ENCODE measurements at places on chromosomes 11 and 22. TPM values are rescaled to one million over a fixed set of nuclear protein-coding genes. Genes with fewer than 3 reads are reported as not detected.

Gene TTC36
- polyA plus RNA-seq: 4.3 TPM

Gene MMP7
- not detected for polyA plus RNA-seq

Gene PRDM10
- polyA plus RNA-seq: 15.3 TPM

Gene OR51B2
- not detected for polyA plus RNA-seq

Gene RAB1B
- 27.2 TPM for polyA plus RNA-seq

Gene LSP1
- polyA plus RNA-seq: not detected

Gene PRR5L
- polyA plus RNA-seq: 0.22 TPM

Gene CHRM1
- not detected for polyA plus RNA-seq

Gene SEPTIN3
- polyA plus RNA-seq: 167 TPM

Gene FAM111B
- 0.58 TPM for polyA plus RNA-seq

Gene NEFH
- 0.05 TPM for polyA plus RNA-seq

Gene CASP1
- polyA plus RNA-seq: not detected

Gene ACRV1
- polyA plus RNA-seq: 0.52 TPM

Gene BBOX1
- polyA plus RNA-seq: not detected
